ENCODE measurements at places on chromosomes 16 and 17. TPM values are rescaled to one million over a fixed set of nuclear protein-coding genes. Genes with fewer than 3 reads are reported as not detected.

Gene RHBDF1
- 26.3 TPM for polyA plus RNA-seq

Gene PRR15L
- 17.7 TPM for polyA plus RNA-seq

Gene CFAP97D1
- polyA plus RNA-seq = 0.10 TPM

Gene TP53TG3F
- polyA plus RNA-seq = not detected

Gene HOXB3
- polyA plus RNA-seq = 224 TPM

Gene IL21R
- polyA plus RNA-seq = 0.30 TPM

Gene GCGR
- 9.2 TPM for polyA plus RNA-seq

Gene KRTAP17-1
- polyA plus RNA-seq = not detected

Gene CD7
- 0.18 TPM for polyA plus RNA-seq

Measured in left kidney (tissue), 8 donors.